ENCODE measurements at places on chromosomes 5 and 9.

GRCh38 chr9:73736270-73736669 lies 584.6 kb downstream of the ANXA1 start:
- H3K27me3 ChIP-seq = no peaks in the 10 kb centered on the region
- no peak overlapping the region for H3K27ac ChIP-seq
- H3K4me3 ChIP-seq = no peak overlapping the region

DNA sequence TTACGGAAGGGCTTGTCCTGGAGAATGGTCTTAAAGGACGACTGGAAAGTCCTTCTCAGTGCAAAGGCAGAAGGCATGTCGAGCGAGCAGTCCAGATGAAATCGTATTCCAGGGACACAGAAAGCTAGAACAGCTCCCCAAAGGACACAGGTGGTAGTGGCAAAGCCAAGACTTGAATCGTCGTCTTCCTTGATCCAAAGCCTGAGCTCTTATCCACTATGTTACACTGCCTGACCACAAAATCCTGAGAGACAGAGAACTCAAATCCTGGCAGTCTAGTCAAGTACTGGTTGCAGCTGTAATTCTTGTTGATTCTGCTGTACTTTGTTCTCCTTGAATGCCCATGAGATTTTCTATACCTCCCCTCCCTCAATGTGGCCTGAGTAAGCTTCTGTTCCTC lies 198.7 kb downstream of the TARS1 start:
- no peaks in the 10 kb centered on the region for H3K36me3 ChIP-seq
- H3K27ac ChIP-seq = no peak overlapping the region
- no peaks in the 10 kb centered on the region for H3K27me3 ChIP-seq
- no peak for DNase-seq
- H3K4me3 ChIP-seq = no peak overlapping the region
- no peaks in the 10 kb centered on the region for H3K4me1 ChIP-seq

GRCh38 chr9:29208670-29209069 lies 1635.4 kb upstream of the C9orf72 start:
- no peaks in the 10 kb centered on the region for H3K27me3 ChIP-seq
- no peak overlapping the region for H3K4me3 ChIP-seq
- H3K4me1 ChIP-seq = no peaks in the 10 kb centered on the region
- no peaks in the 10 kb centered on the region for H3K36me3 ChIP-seq
- DNase-seq = no peak

GRCh38 chr9:37534412-37534811 lies 41.8 kb downstream of the FBXO10 start:
- H3K36me3 ChIP-seq = no peaks in the 10 kb centered on the region
- H3K4me3 ChIP-seq = no peak overlapping the region
- H3K27me3 ChIP-seq = no peaks in the 10 kb centered on the region
- no peak for DNase-seq
- H3K27ac ChIP-seq = no peak overlapping the region
